Transverse colon (tissue), 4 donors: ENCODE measurements at places on chromosomes 7 and 10. TPM values are rescaled to one million over a fixed set of nuclear protein-coding genes. Genes with fewer than 3 reads are reported as not detected.

Gene GPR37
- total RNA-seq = 1.1 TPM

Gene MYO3A
- total RNA-seq = 1.2 TPM

Gene SORCS3
- total RNA-seq = 0.14 TPM

Gene DENND2A
- 9.2 TPM for total RNA-seq

Gene ELFN1
- 0.14 TPM for total RNA-seq

Gene FBXO24
- 0.14 TPM for total RNA-seq

Gene GRID2IP
- total RNA-seq = 0.37 TPM

DNA sequence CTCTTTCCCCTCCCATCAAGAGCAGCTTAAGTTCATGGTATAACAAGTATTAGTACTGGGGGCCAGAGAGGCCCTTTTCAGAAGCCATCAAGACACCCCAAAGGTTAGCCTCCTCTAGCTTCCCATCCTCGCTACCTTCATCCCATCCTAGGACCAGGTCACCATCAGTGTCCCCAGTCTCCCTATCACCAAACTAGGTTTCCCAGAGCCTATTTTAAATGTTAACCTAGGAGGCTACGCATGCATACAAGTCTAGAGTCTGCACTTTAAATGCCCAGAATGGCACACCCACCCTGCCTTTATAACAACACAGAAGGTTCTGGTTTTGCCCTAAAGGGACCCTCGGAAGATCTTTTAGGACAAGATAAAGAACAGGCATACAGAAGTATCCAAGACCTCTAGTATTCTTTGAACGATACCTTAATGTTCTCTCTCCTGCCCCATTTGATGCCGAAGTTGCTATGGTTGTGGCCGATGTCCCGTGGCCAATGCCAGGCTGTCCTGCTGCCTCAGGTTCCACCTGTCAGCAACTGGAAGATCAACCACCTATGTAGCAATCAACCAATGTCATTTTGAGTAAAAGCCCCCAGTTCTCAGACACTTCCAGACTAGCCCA, 2.2 kb downstream of the GPRIN2 start:
- no peak for DNase-seq

DNA sequence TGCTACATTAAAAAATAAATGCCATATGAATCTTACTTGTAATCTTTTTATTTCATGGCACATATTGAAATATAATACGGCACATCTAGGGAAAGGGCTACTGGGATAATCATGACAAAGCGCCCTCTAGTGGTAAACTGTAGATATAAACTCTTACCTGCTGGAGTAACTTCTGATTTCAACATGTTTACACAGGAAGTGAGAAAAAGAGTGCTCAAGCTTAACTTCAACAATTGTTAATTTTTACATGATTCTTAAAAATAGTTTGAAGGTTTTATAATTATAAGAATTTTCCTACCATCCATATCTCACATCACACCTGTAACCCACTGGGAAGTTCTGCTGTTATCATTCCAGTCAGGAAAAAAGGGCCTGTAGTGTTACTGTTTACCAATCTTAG, 2.0 kb upstream of the HEPACAM2 start:
- no peak for DNase-seq

GRCh38 chr10:851901-852300, 79.6 kb downstream of the LARP4B start:
- no peak for DNase-seq

- DNase-seq = no peak
Measured at GRCh38 chr7:35727571-35727970, 32.6 kb upstream of the HERPUD2 start.

DNA sequence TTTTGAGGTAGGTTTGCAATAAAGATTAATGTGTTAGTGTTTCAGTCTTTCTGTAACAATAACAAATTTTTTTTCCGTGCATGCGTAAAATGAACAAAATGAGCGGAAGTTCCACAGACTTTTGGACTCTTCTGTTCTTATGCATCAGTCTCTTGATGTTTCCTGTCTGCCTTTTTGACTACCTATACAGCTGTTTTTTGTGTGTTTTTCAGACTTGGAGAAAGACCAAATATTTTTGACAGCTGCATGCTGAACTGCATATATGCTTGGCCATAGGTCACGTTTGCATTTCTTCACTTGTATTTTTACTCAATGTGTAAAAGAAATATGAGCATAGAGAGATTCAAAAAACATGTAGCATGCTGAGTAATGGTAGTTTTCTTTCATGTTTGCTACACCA, 119.3 kb downstream of the BBS9 start:
- no peak for DNase-seq

DNA sequence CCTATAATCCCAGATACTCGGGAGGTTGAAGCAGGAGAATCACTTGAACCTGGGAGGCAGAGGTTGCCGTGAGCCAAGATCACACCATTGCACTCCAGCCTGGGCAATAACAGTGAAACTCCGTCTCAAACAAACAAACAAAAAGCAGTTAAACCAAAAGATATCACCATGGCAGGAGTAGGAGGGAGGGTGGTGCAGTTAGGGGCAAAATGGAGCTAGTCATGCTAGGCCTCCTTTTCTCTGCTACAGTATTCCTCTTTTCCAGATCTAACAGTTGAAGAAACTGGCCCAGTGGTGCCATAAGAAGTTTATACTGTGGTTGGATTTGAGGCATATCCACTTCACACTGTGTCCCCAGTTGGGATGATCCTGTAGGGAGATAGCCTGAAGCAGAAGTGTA, 261.6 kb downstream of the SKIDA1 start:
- DNase-seq = no peak

GRCh38 chr7:78326876-78327275, 528.3 kb downstream of the PHTF2 start:
- DNase-seq = no peak
